ENCODE measurements at places on chromosomes 11 and 22.

DNA sequence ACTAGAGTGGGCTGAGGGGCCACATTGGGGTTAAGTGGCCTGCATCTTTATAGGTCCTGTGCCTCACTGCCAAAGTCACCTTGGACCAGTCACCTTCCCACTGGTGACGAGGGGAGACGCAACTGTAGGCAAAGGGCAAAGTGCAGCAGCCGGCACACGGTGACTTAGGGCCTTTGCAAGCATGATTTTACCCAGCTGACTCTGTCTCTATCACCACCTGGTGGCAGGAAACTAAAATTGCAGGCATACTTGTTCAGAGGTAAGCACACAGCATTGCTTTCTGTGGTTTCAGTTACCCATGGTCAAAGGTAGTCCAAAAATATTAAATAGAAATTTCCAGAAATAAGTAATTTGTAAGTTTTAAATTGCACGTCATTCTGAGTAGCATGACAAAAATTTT is 1164.4 kb downstream of the BRD1 start:
- no peak for DNase-seq

- no peak for DNase-seq
These were observed 34.6 kb downstream of the SPECC1L start for GRCh38 chr22:24305260-24305692.

DNA sequence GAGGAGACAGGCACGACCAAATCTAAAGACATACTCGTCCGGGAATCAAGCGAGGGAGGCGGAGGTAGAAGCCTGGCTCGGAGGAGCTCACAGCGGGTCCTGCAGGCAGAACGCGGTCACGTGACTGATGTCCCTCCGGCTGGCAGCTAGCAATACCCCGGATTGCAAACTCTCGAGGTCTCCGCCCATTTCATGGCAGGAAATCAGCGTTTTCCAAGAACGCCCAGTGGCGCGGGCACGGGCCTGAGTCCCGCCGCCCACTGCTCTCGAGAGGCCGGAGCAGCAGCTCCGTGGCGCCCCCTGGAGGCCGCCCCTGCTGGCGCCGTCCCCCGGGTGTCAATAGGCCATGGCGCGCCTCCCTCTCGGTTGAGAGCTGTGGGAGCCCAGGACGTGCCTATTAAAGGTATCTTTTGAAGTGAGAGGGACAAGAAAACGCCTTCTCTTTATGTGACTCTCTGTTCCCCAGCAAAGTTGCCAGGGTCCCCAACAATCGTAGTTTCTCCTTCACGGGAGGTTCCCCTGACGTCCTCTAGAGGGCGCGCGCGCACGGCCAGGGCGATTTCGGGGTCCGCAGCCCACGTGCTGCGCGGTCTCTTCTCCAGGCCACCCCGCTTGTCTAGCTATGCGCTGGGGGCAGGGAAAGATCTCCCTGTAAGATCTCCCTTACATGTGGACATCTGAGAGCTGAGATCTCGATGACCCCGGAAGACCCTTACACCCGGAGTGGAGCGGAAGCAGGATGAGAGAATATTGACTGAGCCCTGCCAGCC is 37.3 kb upstream of the RBFOX2 start:
- DNase-seq = peak; percentile 91

- no peak for DNase-seq
These were observed 1517.8 kb downstream of the BRD1 start for GRCh38 chr22:48309836-48310235.

- peak; percentile 98 for DNase-seq
These were observed at the start of gene LMF2 for GRCh38 chr22:50507421-50507990. Gene LMF2 (minus strand): TSS chr22:50507702. CDS start chr22:50507675, 27 bp downstream.

- no peak for DNase-seq
These were observed 26.5 kb downstream of the TRIM77 start for GRCh38 chr11:89736566-89736965.

DNA sequence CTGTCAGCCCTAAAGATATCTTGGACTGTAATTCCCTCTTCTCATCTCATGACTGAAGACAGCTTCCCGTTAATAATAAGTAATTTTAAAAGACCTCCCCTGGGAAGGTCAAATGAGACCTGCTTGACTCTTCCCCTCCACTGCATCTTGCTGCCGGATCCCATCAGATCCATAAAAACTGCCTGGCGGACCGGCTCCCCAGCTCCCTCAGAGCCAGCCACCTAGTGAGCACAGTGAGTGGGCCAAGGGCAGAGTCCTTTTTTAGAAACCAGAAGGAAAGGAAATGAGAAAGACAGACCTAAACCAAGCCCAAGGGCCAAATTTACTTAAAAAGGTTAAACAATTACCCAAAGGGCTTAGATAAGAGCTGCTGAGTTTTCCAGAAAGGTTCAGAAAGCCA is 595.3 kb downstream of the OPCML start:
- no peak for DNase-seq

GRCh38 chr11:116778556-116778955 is 5.8 kb upstream of the BUD13 start:
- no peak for DNase-seq

- DNase-seq = no peak
These were observed 61.0 kb upstream of the BIRC3 start for GRCh38 chr11:102256251-102256650.

DNA sequence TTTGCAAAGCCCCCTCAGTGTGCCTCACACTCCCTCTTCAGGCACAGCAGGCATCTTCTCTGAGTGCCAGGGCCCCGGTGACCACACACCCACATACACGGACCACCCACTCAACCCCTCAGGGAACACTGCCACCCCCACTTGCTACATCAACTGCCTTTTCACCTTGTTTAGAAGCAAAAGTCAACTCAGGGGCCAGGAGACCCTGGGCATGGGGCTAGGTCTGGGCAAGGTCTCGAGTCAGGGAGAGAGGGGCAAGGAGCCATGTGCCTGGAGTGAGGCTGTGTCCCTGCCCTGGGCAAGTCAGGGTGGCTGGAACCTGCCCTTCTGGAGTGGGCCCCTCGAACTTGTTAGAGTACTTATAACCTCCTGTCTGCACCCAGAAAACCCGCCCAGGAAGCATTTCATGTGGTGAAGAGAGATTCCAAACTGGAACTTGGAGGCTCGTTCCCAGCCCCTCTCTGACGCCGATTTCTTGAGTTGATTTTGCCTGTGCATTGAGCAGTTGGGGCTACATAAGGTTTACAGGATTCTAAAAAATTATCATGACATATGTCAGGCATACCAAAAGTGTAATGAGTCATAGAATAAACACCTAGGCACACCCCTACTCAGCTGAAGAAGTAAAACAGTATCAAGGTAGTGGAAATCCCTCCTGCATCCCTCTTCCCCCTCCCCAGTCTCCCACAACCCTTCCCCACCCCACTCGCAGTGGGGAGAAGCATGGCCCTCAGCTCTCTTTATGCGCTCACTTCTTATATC is 74.3 kb downstream of the MYEOV start:
- DNase-seq = no peak
